ENCODE measurements at places on chromosomes 16 and 17.

- DNase-seq = no peak
Measured at GRCh38 chr17:80137131-80137530, 9.8 kb downstream of the EIF4A3 start.

DNA sequence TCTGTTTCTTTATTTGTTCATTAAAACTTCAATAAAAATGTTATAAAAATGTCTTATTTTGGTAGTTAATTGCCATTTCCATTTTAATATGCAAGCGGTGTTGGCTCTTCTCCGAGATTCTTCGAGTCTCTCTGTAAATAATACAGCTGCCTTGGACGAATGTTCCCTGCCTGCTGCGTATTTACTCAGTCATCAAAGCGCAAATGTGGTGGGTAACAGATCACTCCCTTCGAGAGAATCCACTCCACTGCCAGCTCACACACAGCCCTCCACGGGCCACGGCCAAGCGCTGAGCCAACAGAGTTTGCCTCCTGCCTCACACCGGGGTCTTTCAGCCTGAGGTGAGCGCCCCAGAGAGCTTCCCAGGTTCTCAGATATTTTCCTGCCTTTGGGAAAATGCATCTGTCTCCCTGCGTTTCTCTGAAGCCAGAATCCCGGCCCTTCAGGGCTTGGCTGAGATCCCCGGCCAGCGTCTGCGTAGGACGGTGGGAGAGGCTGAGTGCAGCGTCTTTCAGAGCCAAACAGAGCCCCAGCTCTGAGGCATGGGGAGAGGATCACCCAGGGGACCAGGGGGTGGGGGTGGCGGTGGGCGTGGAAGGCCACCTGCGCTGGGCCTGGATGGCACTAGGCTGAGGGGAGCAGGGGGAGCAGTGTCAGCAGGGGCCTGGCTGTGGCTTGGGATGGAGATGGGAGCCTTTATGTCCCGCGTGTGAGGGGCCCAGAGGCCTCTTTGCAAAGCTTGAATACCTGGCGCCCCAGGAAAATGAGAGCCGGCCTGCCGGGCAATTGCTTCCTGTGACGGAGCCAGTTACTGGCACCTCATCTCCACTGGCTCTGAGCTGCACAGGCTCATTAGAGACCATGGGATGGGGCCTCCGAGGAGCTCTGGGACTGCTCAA is 248.7 kb downstream of the RBFOX3 start:
- DNase-seq = no peak

DNA sequence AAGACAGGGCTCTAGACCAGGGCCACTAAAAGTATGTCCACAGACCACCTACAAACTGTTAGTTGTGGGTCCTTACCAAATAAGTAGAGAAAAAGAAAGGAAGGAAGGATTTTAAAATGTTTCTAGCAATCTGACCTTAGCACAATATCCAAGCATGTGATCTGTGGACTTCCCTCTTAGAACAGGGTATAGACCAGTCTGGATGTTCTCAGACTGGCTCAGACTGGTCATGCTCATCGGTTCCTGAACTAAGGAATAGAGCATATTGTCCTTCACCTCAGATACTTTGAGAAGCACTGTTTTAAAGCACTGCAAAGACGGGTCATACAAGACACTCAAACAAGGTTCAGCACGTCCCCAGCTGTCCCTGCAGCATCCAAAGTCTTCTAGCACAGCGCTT is 25.8 kb downstream of the CUEDC1 start:
- no peak for DNase-seq

DNA sequence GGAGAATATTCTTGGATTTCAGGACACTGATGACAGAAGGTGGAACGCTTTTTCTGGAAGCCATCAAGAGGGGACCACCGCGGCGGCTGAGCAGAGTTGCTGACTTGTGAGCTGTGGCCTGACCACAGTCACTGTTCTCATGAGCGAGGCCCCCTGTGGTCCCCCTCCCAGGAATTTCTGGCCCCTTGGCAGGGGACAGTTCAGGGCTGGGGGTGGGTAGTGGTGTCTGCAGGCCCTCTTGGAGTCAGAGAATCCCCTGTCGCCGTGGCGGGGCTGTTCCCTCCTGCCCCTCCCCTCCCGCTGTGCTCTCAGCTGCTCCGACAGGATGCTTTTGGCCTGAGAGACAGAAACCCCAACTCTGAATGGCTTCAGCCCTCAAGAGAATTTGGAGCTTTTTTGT is 292.0 kb downstream of the SEC14L1 start:
- DNase-seq = no peak

GRCh38 chr17:16997514-16998429 is 25.9 kb upstream of the TNFRSF13B start:
- DNase-seq = no peak

GRCh38 chr16:24846548-24847357 is 990 bp downstream of the SLC5A11 start:
- no peak for DNase-seq

DNA sequence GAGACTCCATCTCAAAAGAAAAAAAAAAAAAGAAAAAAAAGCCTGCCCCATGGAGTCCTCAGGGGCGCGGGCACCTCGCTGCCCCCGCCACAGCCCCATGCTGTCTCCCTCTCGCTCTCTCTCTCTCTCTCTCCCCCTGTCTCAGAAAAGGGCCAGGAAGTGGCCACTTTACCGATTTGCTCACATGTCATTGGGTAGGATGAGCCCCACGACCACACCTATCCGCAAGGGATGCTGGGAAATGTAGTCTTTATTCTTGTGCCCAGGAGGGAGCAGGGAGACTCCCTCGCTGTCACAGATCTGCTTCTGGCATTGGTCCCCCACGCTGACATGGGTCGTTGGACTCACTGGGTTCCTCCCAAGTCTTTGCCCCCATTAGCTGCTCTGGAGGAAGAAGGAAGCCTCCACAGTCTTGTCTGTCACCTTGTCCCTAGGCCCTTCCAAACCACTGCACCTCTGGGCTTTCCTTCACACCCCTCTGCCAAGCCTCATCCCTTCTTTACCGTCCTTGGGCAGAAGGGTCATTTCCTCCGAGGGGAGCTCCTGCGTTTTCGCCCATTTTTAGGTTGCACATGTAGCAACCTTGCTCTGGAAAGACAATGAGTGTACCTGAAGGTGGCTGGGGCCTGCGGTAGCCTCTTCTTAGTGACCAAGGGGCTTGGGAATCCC is 6.9 kb upstream of the GJD3 start:
- peak; percentile 47 for DNase-seq

DNA sequence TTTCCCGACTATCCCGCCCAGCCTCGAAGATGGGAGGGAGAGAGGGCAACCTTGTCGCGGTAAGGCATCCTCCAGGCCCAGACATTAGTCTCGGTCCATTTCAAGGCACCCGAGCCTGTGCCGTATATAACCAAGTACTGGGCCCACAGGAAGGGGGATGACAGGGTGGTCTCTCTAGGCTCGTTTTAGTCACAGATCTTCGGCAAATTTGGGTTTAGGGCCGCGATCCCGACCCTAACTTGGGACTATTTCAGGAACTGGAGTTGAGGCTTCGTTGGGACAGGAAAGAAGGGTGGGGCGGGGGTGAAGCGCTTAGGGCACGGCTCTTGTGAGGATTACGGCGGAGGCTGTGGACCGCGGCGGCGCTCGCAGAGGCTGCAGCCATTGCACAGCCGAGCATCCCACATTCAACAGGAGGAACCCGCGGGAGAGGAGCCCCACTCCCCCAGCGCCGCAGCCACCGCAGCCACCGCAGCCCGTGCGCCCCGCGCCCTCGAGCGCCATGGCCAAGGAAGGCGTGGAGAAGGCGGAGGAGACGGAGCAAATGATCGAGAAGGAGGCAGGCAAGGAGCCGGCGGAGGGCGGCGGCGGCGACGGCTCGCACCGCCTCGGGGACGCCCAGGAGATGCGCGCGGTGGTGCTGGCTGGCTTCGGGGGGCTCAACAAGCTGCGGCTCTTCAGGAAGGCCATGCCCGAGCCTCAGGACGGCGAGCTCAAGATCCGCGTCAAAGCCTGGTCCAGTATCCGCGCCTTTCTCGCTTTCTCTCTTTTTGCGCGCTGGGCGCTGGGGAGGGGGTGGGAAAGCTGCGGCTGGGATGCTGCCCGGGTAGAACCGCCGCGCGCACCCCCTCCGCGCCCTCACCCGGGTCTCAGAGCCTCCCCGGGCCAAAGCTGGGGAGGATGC is at the start of gene VAT1L:
TSS of gene VAT1L (plus strand) at position 384 of the 904 bp plus-strand sequence. CDS start at position 503, 119 bp downstream.
- DNase-seq = no peak

GRCh38 chr17:44416558-44417289 is 27.3 kb upstream of the ITGA2B start:
- DNase-seq = no peak

DNA sequence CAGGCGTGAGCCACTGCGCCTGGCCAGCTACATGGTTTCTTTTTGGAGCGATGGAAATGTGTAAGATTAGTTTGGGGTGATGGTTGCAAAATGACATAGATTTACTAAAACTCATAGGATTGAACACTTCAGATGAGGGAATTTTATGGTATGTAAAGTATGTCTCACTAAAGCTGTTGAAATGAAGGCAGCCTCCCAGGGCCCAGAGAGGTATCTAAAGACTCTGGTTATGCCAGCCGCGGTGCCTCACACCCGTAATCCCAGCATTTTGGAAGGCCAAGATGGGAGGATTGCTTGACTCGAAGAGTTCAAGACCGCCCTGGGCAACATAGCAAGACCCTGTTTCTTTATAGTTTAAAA is 254.9 kb downstream of the PARN start:
- no peak for DNase-seq

DNA sequence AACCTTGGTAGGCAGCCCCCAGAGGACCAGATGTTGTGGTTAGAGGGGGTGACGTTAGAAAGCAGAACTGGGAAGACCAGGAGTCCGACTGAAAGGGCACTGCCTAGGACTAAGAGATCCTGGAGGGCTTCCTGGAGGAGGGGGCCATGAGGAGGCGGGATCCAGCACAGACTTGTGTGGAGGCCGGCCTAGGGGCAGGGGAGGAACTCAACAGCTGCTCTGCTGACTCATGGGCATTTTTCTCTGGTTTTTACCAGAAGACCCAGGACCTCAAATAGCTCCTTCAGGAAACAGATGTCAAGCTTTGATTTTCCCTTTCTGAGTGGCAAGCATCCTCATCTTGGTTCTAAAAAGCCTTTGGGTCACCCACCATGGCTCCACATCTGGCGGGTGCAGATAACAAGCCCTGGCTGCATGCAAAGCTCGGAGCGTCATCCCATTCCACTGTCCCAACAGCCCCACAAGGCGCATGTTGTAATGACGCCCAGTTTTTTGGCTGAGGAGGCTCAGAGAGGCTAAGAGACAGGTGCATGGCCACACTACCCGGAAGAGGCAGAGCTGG is 29.0 kb downstream of the IL21R start:
- DNase-seq = no peak

DNA sequence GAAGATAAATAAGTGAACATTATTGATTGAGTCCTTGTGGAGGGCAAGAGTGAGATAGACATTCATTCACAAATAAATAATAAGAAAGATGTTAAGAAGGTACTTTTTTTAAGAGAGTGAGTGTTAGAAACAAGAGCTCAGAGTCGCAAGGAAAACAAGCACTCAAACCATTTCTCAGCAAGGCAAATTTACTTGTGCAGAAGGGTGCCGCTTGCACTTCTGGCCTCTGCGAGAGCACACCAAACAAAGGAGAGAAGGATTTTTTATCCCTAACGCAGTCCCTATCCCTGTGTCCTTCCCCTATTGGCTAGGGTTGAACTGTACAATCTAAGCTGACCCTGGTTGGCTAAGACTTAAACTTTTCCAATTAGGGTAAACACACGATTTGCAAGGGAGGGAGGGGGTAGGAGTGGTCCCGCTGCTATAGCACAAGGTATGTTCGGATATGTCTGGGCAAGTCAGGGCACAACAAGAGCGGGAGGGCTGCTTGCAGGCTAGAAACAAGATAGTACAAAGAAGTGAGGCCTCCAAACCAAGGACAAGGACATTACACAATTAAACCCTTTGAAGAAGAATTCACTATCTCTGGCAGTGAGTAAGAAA is 156.2 kb downstream of the PPM1E start:
- DNase-seq = no peak

DNA sequence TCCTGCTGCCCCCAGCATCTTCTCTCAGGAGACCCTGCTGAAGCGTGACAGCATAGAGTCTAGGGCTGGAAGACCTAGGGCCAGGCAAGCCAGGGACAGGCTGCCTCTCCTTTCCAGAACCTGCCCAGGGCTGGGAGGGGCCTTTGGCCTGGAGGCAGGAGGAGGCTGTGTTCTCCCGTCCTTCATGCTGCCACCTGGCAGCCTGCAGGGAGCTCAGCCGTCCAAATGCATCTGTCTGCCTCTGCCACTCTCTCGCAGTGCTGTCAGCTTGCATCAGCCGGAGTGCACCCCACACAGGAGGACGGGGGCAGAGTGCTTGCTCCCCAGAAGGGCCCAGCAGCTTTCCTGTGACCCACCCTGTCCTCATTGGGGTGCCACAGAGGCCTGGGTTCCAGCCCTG is 31.3 kb downstream of the ARHGAP23 start:
- no peak for DNase-seq

- no peak for DNase-seq
Measured at GRCh38 chr17:82899941-82900340, 60.1 kb upstream of the ZNF750 start.

DNA sequence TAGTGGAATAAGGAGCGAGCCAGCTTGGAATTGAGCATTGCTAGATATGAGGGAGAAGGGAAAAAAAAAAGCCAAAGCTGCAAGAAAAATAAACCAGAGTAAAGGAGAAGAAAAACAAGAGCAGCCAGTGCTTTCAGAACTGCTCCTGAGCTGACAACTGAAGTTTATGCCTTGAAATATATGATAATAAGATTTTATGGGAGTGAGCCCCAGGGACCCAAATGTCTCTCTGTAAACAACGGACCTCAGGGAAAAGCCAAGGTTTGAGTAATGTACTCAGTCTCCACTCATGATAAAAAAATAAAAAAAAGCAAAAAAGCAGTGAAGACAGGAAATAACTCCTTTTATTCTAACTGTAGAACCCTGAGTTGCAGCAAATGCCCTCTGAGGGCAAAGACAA is 132.6 kb downstream of the SNX11 start:
- no peak for DNase-seq

- no peak for DNase-seq
Measured at GRCh38 chr16:86046026-86046425, 147.1 kb downstream of the IRF8 start.

DNA sequence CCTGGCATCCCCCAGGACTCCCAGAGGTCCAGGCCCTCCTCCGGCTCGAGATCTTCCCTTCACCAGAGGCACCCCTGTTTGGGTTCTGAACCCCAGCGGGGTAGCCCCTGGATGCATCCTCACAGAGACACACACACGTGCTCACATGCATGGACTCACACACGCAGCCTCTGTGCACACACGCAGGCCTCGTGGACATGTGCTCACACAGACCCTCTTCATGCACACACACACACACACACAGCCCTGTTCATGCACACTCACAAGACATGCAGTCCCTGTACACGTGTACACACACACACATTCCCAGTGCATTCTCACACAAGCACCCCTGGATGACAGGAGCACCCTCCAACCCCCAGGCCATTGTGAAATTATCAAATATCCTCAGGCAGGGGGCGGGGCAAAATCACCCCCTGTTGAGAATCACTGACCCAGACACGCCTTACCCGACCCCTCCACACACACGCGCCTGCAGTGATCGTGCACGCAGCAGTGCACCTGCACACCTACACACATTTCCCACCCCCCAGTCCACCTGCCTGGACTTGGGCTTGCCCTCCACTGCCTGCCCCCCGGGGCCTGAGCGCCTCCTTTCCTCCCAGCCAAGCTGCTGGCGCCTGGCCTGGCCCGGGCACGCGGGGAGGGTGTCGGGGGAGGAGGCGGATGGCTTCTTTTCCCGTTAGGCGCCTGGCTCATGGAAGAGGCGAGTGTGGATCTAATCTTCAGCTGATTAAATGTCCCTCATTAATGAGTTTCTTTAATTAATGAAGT is 62.6 kb downstream of the ENGASE start:
- no peak for DNase-seq

GRCh38 chr17:13537871-13538643 is 63.7 kb downstream of the HS3ST3A1 start:
- no peak for DNase-seq

- DNase-seq = no peak
Measured at GRCh38 chr16:31479751-31480150, 3.2 kb upstream of the SLC5A2 start.

Measured in T-helper 1 cell (primary cell).